ENCODE measurements at places on chromosomes 1 and 21. TPM values are rescaled to one million over a fixed set of nuclear protein-coding genes. Genes with fewer than 3 reads are reported as not detected.
A peak's percentile ranks its signal among the peaks of the same experiment; 100 is the strongest.

- DNase-seq, result no peak
Observed at GRCh38 chr1:151054971-151055547, 4.4 kb downstream of the CDC42SE1 start.

DNA sequence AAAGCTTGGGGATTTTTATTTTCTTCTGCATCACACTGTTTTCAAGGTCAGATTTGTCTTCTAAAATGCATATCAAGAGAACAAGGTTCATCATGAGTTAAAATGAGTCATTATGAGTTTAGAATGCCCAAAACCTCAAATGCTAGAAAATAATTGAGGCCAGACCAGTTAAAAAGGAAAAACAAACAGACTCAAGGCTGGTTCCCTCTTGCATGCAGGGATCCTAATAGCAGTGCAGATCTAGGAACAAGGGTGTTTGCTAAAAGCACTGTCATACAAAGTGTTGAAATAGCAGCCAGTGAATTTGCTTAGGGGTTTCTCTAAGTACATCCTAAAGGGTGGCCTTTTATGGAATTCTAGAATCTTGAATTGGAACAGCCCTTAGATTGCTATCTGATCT, 15.3 kb downstream of the BEND5 start:
- no peak for DNase-seq

- no peak for DNase-seq
Observed at GRCh38 chr1:73411479-73411878, 786.5 kb downstream of the LRRIQ3 start.

The CFHR3 gene
- total RNA-seq, result not detected

DNA sequence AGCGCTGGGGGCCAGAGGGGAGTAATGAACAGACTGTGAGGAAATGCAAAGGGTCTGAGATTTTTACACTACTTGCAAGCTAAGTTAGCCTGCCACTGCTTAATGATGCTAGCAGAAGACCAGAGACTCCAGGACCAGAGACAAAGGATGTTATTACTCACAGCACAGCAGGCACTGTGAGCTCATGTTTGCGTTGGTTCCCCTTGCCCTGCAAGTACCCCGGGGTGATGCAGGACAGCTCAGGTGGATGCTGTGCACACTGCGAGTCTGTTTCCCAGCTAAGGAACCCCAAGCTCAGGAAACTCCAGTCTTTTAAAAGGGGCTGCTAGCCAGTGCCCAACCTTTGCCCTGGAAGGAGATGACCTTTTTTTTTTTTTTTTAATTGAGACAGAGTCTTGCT, 1.2 kb downstream of the FHAD1 start:
- no peak for DNase-seq

DNA sequence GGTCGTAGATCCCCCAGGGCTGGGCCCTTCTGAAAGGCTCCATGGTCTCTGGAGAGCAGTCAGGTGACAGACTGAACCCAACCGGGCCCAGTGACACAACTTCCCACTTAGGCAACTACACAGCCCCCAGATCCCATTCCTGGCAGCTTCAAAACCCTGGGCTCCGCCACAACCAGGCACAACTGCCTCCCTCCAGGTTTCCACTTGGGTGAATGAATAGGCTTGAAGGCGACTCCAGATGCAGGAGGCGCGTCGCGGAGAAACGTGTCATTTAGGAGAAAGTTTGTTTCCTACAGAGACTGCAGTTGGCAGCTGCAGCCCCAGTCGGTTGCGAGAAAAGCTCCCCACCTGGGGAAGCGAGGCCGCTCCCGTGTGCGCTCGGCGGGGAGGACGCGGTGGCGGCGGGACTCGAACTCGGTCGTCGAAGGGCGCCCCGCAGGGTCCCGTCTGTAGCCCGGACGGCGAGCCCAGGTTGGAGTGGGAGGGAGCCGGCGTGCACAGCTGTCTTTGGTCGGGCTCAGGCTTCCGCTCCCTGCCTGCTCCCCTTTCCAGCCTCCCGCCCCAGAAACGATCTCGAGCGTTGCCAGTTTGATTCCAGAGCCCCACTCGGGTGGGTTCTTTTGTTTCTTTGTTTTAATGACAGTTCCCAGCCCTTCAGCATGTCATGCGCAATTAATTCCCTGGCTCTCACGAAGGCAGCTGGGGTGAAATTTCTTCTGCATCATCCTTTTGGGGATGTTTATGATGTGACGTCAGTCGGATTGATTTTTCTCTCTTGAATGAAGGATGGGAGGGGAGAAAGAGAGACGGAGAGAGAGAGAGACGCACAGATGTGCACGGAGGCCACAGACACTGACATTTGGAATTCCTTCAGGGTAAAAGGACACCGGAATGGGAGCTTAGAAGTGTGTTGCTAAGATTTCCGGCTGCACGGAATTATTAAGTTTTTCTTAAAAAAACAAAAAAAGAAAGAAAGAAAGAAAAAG, 862 bp upstream of the SGIP1 start:
- no peak for DNase-seq

DNA sequence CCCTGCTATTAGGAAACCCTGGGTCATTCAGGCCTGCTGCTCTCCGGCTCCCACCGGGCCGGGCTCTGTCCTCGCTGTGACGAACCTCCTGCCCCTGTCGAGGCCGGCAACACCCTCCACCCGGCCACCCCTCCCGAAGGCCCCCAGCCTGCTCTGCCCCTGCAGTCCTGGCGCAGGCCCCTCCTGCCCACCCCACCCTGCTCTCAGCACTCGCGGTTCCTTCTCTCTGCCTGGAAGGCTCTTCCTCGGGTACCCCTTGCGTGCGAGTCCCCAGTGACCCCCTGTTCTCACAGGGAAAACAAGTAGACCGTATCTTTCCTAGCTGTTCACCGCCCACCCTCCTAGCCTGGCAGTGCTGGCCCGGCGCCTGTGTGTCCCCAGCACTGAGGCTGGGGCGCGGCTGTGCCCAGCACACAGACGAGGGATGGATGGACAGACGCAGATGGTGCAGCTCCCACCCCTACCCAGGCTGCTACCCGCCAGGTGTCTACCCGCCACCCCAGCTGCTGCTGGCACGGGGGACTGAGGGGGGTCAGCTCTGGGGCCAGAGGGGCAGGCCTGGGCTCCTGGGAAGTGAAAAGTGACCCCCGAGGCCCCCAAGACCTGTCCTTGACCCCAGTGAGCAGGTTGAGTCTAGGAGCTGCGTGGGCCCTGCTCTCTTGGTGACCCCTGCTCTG, 3.1 kb upstream of the VWA1 start:
- DNase-seq, result no peak

- peak; percentile 74 for DNase-seq
Observed at GRCh38 chr1:211514030-211514754, 22.2 kb upstream of the RD3 start.

DNA sequence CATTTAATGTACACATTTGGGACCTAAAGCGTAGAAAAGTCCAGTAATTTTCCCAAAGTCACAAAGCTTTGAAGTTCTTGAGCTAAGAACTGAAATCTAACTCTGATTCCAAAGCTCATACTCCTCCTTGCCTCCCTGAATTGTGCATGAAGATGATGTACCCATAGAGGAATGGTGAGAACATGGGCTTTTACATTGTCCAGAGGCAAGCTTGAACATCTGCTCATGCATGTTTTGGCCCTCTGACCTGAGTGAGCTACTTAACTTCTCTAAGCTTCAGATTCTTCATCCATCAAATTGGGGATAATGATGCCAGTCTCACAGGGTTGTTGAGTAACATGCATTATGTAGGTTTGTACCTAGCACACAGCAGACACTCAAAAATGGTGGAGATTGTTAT, 258.4 kb upstream of the HOOK1 start:
- no peak for DNase-seq

DNA sequence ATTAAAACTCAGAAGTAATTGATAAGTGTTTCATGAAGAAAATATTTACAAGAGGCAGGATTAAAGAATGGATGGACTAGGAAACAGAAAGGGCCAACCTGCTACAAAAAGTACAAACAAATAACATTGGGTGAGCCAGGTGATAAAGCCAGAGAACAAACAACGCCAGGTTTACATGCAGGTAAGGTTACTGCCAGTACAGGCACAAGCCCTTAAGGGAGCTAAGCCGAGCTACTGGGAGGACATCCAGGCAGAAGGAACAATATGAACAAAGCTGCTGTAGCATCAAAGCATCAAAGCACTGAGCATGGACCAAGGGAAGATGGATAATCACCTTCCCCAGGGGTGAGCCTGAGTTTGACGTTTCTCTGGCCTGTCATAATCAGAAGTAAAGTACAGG, 380.7 kb downstream of the SEC16B start:
- no peak for DNase-seq

DNA sequence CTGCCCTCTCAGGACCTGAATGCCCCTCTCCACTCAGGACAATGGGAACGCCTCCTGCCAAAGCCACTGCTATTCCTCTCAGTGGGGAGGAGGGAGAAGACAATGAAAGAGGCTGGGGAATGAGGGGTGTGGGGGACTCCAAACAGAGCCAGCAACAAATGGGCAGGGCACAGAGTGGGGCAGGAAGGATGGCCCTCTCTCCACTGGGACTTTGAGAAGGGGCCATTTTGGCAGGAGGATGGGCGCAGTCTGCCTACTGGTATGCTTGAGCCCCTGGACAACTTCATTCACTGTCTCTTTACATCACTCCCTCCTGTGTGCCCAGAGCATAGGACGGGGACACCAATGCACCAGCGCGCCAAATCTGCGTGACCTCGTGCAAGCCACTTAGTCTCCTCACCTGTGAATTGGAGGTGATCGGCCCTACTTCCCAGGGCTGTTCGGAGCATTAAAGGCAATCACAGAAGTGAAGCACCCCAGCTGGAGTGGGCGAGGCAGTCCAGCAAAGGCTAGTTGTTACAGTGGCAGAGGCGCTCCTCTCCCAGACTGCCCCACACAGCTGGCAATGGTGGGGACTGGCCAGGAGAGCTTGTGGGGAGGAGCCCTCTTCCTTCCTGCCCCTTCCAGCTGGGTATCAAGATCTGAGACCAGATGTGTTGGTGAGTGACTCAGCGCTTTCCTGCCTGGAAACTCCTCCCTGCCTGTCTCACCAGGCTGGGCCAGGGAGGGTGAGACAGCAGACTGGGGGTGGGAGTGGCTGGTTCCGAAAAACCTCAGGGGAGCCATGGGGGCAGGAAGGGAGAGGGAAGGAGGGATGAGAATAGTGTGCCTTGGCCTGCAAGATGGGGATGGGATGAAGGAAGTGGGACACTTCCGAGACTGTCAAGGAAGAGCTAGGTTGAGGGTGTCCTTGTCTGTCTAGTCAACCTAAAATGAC, 22.4 kb upstream of the SYNC start:
- DNase-seq, result no peak

GRCh38 chr1:213281640-213282301, 230.7 kb downstream of the RPS6KC1 start:
- DNase-seq, result no peak

The ESRRG gene
- 131 TPM for total RNA-seq

- DNase-seq, result no peak
Observed at GRCh38 chr1:58971629-58972140, 187.8 kb upstream of the JUN start.

DNA sequence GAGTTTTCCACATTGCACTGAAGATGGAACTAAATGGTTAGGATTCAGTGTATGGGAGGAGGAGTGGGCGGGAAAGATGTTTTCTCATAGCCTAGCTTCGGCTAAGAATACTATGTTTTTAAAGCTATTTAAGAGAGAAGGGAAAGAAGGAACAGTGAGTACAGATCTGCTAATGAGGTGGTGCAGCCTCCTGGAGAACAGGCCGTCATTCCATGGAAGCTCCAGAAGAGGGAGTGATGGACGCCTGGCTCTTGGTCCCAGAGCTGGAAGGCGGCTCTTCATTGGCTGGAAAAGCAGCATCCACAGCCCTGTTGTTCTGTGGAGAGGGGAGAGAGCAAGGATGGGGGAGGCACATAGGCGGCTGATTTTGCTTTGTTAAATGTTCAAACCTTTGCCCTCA, 6.9 kb downstream of the CAMK1G start:
- DNase-seq, result no peak

DNA sequence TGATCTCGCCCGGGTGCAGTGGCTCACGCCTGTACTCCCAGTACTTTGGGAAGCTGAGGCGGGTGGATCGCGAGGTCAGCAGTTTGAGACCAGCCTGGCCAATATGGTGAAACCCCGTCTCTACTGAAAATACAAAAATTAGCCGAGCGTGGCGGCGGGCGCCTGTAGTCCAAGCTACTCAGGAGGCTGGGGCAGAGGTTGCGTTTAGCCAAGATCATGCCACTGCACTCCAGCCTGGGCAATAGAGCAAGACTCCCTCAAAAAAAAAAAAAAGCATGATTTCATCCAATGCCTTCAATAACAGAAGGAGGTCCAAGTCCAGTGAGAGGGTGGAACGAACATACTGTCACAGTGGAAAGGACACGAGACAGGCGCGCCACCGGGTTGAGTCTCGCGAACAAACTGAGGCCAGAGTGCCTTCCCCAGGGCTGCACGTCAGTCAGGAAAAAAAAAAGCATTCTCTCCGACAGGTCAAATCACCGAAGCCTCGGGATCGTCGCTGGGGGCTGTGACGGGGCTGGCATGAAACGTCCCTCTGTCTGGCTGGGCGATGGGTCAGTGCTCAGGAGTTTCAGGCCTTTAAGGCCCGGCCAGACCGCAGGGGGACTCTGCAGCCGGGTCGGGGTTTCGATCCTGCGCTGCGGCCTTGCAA, 8.4 kb upstream of the CROCC start:
- no peak for DNase-seq

DNA sequence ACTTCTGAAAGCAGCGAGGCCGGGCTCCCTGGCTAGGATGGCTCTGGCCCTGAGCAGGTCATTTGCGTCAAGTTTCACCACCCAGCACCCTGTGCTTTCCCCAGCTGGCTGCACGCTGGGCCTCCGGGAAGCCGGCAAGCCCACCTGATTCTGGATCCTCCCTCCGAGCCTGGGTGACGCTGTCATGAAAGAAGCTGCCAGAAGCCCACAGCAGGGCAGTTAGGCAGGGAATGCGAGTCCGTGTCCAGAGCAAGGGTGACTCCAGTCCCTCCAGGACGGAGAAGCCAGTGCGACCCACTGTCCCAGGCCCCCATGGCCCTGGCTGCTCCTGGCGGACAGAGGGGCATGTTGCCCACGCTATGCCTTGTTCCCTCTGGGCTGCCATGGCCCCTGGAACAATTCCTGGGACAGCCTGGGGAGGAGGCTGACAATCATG, 44.4 kb upstream of the PCBP3 start:
- DNase-seq, result no peak

DNA sequence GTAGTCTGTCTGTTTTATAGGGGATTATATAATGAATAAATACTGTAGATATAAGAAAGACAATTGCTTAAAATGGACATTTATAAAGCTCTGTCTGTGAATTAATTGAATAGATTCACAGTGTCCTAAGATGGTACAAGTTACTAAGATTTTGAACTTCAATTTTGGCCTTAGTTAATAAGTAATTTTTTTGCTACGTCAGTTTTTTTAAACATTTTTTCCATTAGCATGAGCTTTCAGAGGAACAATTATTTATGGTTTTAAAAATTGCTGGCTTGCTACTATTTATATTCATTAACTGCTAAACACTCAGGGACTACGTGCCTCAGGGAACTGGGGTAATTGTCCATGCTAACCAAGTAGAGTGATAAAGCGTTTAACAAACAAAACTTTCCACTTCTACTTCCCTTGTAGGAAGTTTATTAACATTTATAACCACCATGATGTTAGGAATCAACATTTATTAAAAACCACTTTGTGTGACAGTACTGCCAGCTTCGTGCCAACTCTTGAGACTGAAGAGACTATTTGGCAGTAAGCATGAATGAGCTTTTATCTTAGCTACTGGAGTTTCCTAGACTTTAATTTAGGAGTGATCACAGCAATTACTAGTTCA, 65.4 kb upstream of the PTGS2 start:
- DNase-seq, result no peak

Measured in cerebellum (tissue), 4 donors.